HFFc6 (cell line): ENCODE measurements at places on chromosomes 12 and 14. TPM values are rescaled to one million over a fixed set of nuclear protein-coding genes. Genes with fewer than 3 reads are reported as not detected.

Gene KSR2
- total RNA-seq: 0.09 TPM in 1 of 3 replicates, not detected in the others

Gene PLXNC1
- 0.18 to 0.21 TPM (median 0.21 TPM) in 3 replicates for total RNA-seq

- H3K27me3 ChIP-seq: peaks cover 6% of the 10 kb centered on the region
- H3K4me1 ChIP-seq: no peaks in the 10 kb centered on the region
- H3K27ac ChIP-seq: no peak overlapping the region
- no peak overlapping the region for H3K4me3 ChIP-seq
- no peak for DNase-seq
Observed at GRCh38 chr12:115623764-115624334, 653.6 kb downstream of the MED13L start.

DNA sequence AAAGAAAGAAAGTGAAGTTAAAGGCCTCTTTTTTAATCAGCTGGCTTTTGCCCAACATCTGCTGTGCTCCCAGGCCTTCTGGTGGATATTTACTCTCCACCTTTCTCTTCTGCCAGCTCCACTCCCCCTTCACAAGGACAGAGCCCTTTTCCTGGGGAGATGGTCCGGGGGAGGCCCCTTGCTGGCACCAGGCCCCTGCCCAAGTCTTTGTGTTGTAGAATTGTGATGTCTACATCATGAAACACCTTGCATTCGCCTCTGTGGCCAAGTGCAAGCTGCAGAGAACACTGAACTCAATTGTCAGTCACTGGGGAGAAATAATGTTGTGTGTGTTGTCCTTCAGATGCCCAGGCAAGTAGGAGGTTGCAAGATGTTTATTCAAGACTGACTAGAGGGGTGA is 150.3 kb downstream of the DPF3 start:
- H3K4me1 ChIP-seq: peaks cover 49% of the 10 kb centered on the region
- peaks cover 23% of the 10 kb centered on the region for H3K36me3 ChIP-seq
- H3K27me3 ChIP-seq: no peaks in the 10 kb centered on the region
- peak overlapping the region; percentile 27; the same call in 1 of the 2 replicates for H3K27ac ChIP-seq

GRCh38 chr12:49039421-49040363 is 20.9 kb downstream of the KMT2D start:
- no peak overlapping the region for H3K4me3 ChIP-seq
- H3K36me3 ChIP-seq: peaks cover 26% of the 10 kb centered on the region; the same call in 1 of the 2 replicates
- no peak overlapping the region for H3K27ac ChIP-seq
- H3K27me3 ChIP-seq: peaks cover 4% of the 10 kb centered on the region

DNA sequence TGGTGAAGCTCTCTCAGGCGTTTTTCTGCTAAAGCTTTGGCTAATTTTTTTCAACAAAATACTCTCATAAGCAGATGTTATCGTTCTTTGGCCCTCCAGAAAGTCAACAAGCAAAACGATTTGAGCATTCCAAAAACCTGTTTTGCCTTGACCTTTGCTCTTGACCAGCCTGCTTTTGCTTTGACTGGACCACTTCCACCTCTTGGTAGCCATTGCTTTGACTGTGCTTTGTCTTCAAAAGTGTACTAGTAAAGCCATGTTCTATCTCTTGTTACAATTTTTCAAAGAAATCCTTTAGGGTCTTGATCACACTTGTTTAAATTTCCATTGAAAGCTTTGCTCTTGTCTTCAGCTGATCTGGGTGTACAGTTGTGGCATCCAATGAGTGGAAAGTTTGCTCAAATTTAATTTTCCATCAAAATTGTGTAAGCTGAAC is 10.7 kb upstream of the ARID4A start:
- H3K4me1 ChIP-seq: peaks cover 39% of the 10 kb centered on the region
- H3K27me3 ChIP-seq: no peaks in the 10 kb centered on the region; the same call in 1 of the 2 replicates

Gene DLK1
- not detected in 2 replicates for total RNA-seq

Gene SLC5A8
- not detected in 3 replicates for total RNA-seq

- peaks cover 1% of the 10 kb centered on the region; the same call in 1 of the 2 replicates for H3K27me3 ChIP-seq
- no peak overlapping the region for H3K27ac ChIP-seq
- no peaks in the 10 kb centered on the region for H3K36me3 ChIP-seq
- H3K4me3 ChIP-seq: no peak overlapping the region
- no peak for DNase-seq
Observed at GRCh38 chr12:77630344-77630743, 200.3 kb upstream of the NAV3 start.

DNA sequence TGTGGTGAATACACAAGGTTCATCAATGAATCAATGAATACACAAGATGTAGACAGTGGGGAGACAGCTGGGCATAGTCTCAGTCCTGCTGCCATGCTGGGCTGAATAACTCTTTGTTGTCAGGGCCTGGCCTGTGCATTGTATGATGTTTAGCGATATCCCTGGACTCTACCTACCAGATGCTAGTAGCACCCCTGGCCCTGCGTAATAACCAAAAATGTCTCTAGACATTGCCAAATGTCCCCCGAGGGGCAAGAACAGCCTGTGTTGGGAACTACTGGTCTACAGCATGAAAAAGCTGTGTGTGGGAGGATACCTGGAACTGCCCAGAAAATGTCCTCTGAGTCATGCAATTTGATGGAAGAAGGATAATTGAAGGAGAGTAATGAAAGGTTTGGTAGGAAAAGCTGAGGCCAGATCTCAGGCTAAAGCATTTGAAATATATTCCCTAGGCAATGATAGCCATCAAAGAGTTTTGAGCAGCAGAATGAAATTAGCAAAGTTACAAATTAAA is 128.2 kb downstream of the TMEM30B start:
- no peak overlapping the region; the same call in 1 of the 2 replicates for H3K27ac ChIP-seq
- peaks cover 59% of the 10 kb centered on the region for H3K4me1 ChIP-seq
- H3K4me3 ChIP-seq: no peak overlapping the region
- peak; percentile 29 for DNase-seq
- H3K36me3 ChIP-seq: 0 out of 2 replicates have a peak, but pooled peaks cover 5% of the 10 kb centered on the region
- peaks cover 2% of the 10 kb centered on the region; the same call in 1 of the 2 replicates for H3K27me3 ChIP-seq

GRCh38 chr12:92488735-92489134 is 214.1 kb upstream of the PLEKHG7 start:
- no peaks in the 10 kb centered on the region for H3K4me1 ChIP-seq
- H3K27ac ChIP-seq: no peak overlapping the region
- no peak overlapping the region for H3K4me3 ChIP-seq
- H3K27me3 ChIP-seq: peaks cover 1% of the 10 kb centered on the region

- peaks cover 13% of the 10 kb centered on the region; the same call in 1 of the 2 replicates for H3K36me3 ChIP-seq
- H3K27ac ChIP-seq: no peak overlapping the region
- peaks cover 4% of the 10 kb centered on the region for H3K27me3 ChIP-seq
- no peak for DNase-seq
- peaks cover 13% of the 10 kb centered on the region for H3K4me1 ChIP-seq
Observed at GRCh38 chr12:105099356-105099755, 8.2 kb upstream of the WASHC4 start.

DNA sequence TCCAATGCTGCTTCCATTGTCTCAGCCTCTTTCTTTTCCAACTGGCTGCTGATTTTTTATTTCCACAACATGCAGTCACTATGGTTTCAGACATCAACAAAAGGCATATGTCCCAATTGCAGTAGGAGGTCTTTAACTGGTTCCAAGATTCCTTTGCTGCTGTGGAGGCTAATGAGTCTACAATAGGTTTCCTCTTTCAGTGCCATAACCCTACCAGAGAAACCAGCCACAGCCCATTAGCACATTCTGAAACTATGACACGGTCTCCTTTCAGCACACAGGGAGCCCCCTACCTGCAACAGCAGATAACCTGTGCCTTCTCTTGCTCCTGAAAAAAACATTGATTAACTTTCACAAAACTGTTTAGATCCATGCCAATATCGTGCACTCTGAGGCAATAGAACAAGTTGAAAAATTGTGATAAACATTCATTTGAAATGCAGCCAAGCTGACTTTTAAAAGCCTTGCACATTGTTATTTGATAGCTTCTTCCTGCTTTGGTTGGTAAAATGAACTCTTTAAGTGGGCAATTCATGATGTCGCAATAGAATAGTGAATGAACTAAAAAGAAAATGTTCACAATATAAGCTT is 32.4 kb downstream of the PLEKHG7 start:
- peaks cover 14% of the 10 kb centered on the region for H3K4me1 ChIP-seq
- DNase-seq: peak; percentile 87
- peaks cover 4% of the 10 kb centered on the region for H3K36me3 ChIP-seq
- H3K27me3 ChIP-seq: peaks cover 15% of the 10 kb centered on the region

GRCh38 chr12:66117242-66117641 is 13.3 kb downstream of the LLPH start:
- H3K27ac ChIP-seq: no peak overlapping the region
- no peaks in the 10 kb centered on the region for H3K27me3 ChIP-seq
- no peak for DNase-seq
- H3K4me3 ChIP-seq: no peak overlapping the region
- H3K4me1 ChIP-seq: peaks cover 15% of the 10 kb centered on the region
- H3K36me3 ChIP-seq: no peaks in the 10 kb centered on the region

Gene CEP170B
- 32.2 to 33.7 TPM (median 32.4 TPM) in 3 replicates for total RNA-seq

DNA sequence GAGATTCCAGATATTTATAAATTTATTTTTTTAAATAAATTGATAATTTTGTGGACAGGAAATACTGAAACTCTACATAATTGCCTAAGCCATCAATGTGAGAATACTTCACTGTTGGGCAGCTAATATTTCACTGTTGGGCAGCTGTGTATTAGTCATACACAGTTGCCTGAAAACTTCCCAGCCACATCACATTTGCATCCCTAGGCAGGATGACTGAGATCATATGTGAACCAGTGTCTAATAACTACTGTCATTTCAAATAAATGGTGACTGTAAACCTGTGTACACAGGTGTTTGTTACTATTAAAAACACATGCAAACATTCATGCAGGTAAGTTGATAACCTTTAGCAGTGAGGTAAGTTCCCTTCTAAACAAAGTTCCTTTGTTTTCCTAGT is 43.9 kb downstream of the TMTC3 start:
- no peaks in the 10 kb centered on the region for H3K27me3 ChIP-seq
- DNase-seq: peak; percentile 60
- peak overlapping the region; percentile 59 for H3K27ac ChIP-seq
- no peak overlapping the region for H3K4me3 ChIP-seq

DNA sequence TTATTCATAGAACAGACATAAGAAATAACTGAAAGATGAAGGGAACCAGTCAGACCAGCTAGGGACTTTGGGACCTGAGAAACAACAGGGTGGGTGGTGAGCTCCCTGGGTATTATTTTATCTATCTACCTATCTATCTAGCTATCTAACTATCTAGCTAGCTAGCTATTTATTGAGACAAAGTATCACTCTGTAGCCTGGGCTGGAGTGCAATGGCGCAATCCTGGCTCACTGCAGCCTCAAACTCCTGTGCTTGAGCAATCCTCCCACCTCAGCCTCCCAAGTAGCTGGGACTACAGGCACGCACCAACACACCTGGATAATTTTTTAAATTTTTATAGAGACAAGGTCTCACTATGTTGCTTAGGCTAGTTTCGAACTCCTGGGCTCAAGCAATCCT is 127.6 kb downstream of the DPF3 start:
- no peak overlapping the region for H3K4me3 ChIP-seq
- no peaks in the 10 kb centered on the region for H3K4me1 ChIP-seq
- H3K27ac ChIP-seq: no peak overlapping the region
- no peaks in the 10 kb centered on the region; the same call in 1 of the 2 replicates for H3K27me3 ChIP-seq
- DNase-seq: no peak

Gene NOS1
- not detected in 3 replicates for total RNA-seq

DNA sequence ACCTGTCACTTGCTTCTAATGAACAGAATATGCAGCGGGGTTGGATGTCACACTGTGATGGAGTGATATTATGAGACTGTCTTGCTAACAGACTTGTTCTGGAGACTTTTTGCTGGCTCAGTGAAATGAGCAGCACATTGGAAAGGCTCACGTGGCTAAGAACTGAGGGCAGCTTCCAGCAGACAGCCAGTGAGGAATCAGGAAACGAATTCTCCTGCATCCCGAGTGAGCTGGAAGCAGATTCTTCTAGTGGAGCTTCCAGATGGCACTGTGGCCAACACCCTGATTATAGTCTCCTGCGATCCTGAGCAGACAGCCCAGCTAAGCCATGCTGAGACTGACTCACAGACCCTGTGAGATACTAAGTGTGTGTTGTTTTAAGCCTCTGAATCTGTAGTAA is 16.1 kb upstream of the TSPAN9 start:
- H3K36me3 ChIP-seq: peaks cover 8% of the 10 kb centered on the region; the same call in 1 of the 2 replicates
- H3K27ac ChIP-seq: no peak overlapping the region
- peaks cover 16% of the 10 kb centered on the region for H3K4me1 ChIP-seq

Gene ORAI1
- total RNA-seq: 20.8 to 25.7 TPM (median 22.1 TPM) in 3 replicates

Gene B3GNT4
- not detected in 3 replicates for total RNA-seq

Gene PLD4
- total RNA-seq: 0.03 and 0.11 TPM in 2 replicates

- H3K4me1 ChIP-seq: no peaks in the 10 kb centered on the region; the same call in 1 of the 2 replicates
- no peak overlapping the region for H3K27ac ChIP-seq
- no peaks in the 10 kb centered on the region for H3K36me3 ChIP-seq
- DNase-seq: no peak
- H3K4me3 ChIP-seq: no peak overlapping the region
- H3K27me3 ChIP-seq: no peaks in the 10 kb centered on the region
Observed at GRCh38 chr12:44029194-44029593, 193.3 kb downstream of the TMEM117 start.

DNA sequence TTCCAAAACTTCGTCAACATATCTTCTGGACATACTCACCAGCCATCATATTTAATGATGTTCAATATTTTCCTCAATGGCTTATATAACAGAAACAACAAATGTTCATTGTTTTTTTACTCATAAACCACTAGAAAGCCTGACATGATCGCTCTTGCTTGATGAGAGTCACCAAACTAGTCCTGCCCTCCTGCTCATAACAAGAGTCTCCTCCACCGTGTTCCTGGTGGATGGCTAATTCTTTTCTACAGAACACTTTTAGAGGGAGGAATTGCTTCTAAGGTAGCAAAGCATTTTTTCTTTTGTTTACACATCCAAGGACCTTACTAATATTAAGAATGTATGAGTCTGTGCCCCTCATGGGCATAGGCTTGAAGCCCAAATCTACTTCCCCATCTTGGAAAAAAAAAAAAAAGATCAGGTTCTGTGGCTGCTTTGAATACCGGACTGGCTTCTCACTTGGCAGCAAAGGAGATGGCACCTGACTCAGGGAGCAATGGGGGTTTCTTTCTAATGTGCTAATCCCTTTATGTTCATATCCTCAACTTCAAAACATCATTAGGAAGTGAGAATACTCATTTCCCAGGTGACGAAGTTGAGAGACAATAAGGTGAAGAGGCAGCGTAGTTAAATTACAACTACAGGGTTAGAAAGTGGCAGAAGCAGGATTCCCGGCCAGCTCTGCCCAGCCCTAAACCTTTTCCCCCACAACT is 188.8 kb downstream of the EPS8 start:
- H3K27me3 ChIP-seq: no peaks in the 10 kb centered on the region; the same call in 1 of the 2 replicates
- no peak overlapping the region for H3K4me3 ChIP-seq
- H3K27ac ChIP-seq: peak overlapping the region; percentile 69; the same call in 1 of the 2 replicates
- peak; percentile 37 for DNase-seq
- H3K4me1 ChIP-seq: peaks cover 43% of the 10 kb centered on the region

- H3K36me3 ChIP-seq: peaks cover 11% of the 10 kb centered on the region; the same call in 1 of the 2 replicates
- H3K27me3 ChIP-seq: no peaks in the 10 kb centered on the region
- H3K27ac ChIP-seq: peak overlapping the region; percentile 71; the same call in 1 of the 2 replicates
- no peak overlapping the region; the same call in 1 of the 2 replicates for H3K4me3 ChIP-seq
- peaks cover 48% of the 10 kb centered on the region for H3K4me1 ChIP-seq
Observed at GRCh38 chr12:45243963-45244362, 28.1 kb downstream of the ANO6 start.

- no peaks in the 10 kb centered on the region for H3K36me3 ChIP-seq
- H3K4me3 ChIP-seq: no peak overlapping the region
- peaks cover 3% of the 10 kb centered on the region for H3K27me3 ChIP-seq
- H3K4me1 ChIP-seq: no peaks in the 10 kb centered on the region
Observed at GRCh38 chr12:90173499-90174197, 465.0 kb upstream of the ATP2B1 start.

GRCh38 chr12:49369411-49370145 is 2.3 kb downstream of the SPATS2 start:
- H3K27me3 ChIP-seq: no peaks in the 10 kb centered on the region
- DNase-seq: peak; percentile 22
- peak overlapping the region; percentile 81 for H3K27ac ChIP-seq
- peaks cover 27% of the 10 kb centered on the region for H3K36me3 ChIP-seq
- peak overlapping the region; percentile 95 for H3K4me3 ChIP-seq

- no peaks in the 10 kb centered on the region for H3K27me3 ChIP-seq
- no peak for DNase-seq
- no peaks in the 10 kb centered on the region for H3K36me3 ChIP-seq
- no peak overlapping the region for H3K4me3 ChIP-seq
- H3K4me1 ChIP-seq: peaks cover 24% of the 10 kb centered on the region
Observed at GRCh38 chr12:78680596-78680995, 184.0 kb upstream of the SYT1 start.
